Right lobe of liver (tissue), 6 donors: ENCODE measurements at places on chromosomes 7 and 10. TPM values are rescaled to one million over a fixed set of nuclear protein-coding genes. Genes with fewer than 3 reads are reported as not detected.
A peak's percentile ranks its signal among the peaks of the same experiment; 100 is the strongest.

GRCh38 chr7:24932815-24933214 is 47.2 kb downstream of the OSBPL3 start:
- no peak for DNase-seq

GRCh38 chr7:101363196-101363733 is 590 bp downstream of the COL26A1 start:
- peak; percentile 51 for DNase-seq

DNA sequence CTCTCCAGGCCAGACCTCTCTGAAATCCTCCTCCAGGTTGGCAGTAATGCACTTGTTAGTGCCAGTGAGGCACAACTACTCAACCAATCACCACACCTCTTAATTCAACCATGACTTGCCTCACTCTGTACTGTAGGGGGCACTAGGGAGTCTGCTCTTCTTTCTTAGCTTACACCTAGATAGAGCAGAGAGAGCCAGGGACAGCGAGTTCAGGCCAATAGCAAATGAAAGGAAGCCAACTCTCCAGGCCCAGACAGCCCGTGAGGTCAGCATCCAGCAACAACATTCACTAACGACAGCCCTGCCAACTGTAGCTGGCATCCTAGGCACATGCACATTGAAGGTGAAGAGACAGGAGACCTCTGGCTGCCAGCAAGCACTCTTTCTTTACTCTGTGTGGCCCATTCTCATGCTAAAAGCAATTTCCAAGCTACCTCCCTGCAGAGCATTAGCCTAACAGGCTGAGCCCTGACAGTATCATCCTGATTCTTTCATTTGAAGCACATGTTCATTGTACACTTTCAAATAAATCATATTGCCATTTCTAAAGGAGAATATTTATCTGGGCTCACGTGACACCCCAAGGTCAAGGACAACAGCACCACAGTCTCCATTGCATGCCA is 136.3 kb downstream of the DPY19L1 start:
- no peak for DNase-seq

GRCh38 chr10:69088801-69089501 is 1.0 kb downstream of the SRGN start:
- DNase-seq: no peak

GRCh38 chr10:48306870-48307710 is 613 bp downstream of the MAPK8 start:
- DNase-seq: peak; percentile 74

The PGAM2 gene
- 0.46 TPM for total RNA-seq

The AGAP6 gene
- 8.8 TPM for total RNA-seq
